ENCODE measurements at places on chromosomes 1 and 21.

GRCh38 chr1:88070956-88071355, 613.1 kb upstream of the PKN2 start:
- no peak for DNase-seq

GRCh38 chr1:227787513-227788270, 27.8 kb upstream of the PRSS38 start:
- no peak for DNase-seq

GRCh38 chr1:116497656-116498055, 73.2 kb downstream of the CD58 start:
- DNase-seq: no peak

- no peak for DNase-seq
Observed at GRCh38 chr21:15976807-15977206, 247.0 kb downstream of the USP25 start.

GRCh38 chr1:22133247-22133930, 9.5 kb downstream of the WNT4 start:
- DNase-seq: no peak

GRCh38 chr1:243236604-243237252, 18.4 kb downstream of the CEP170 start:
- no peak for DNase-seq

- no peak for DNase-seq
Observed at GRCh38 chr1:214349781-214350180, 68.8 kb downstream of the SMYD2 start.

DNA sequence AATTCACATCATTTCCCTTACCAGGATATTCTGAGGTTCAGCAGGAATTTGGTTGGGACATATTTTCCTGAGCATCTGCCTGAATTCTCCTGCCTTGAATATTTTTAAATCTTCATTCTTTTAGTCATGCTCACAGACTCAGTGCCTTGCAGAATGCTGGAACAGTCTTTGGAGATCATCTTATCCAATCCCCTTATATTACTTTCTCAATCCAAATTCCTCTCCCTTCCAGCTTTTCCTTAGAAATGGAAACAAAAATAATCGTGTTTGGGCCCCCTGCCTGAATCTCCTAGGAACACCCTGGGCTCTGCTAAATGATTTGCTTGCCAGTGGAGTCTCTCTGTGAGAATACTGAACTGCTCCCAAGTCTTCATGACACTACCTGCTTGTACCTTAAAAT, 38.4 kb downstream of the LHX8 start:
- DNase-seq: no peak

DNA sequence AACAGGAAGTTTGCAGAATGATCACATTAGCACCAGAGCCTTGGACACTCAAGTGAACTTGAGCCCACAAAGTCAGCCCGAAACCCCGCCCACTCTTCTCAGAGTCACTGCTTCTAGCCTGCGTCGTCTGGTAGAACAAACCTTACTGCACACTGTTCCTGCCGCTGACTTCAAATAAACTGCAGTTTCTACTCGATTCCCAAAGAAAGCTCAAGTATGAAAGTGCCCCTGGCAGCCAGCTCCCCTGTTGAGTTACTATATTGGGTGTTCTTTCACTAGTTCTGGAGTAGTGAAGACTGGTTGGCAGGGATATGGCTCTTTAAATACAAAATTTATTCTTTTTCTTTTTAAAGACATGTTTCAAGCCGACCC, 164.7 kb downstream of the GALNT2 start:
- DNase-seq: no peak

- DNase-seq: no peak
Observed at GRCh38 chr1:218939095-218939494, 234.6 kb upstream of the LYPLAL1 start.

- DNase-seq: no peak
Observed at GRCh38 chr1:31859044-31859443, 43.2 kb upstream of the SPOCD1 start.

DNA sequence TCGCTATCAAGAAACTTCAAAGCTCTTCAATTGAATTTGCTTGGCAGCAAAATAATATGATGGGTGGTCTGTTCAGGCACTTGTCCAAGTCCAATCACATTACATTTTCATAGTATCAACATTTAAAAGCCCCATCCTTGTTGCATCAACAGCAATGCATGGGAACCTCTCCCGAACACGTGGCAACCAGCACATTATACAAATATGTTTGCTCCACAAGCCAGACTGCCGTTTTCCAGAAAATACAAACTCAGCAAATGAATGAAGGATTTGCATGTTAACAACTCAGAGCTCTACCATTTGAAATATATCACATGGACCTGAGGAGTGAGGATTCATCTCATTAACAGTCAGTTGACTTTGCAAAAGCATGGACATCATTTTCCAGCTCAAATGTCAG, 20.0 kb upstream of the LYPLAL1 start:
- DNase-seq: no peak

GRCh38 chr1:159825564-159825963, 1.1 kb upstream of the SLAMF8 start:
- no peak for DNase-seq

GRCh38 chr1:234067581-234068337, 163.3 kb downstream of the SLC35F3 start:
- DNase-seq: no peak

- DNase-seq: no peak
Observed at GRCh38 chr1:231192620-231193163, 30.8 kb downstream of the TRIM67 start.

DNA sequence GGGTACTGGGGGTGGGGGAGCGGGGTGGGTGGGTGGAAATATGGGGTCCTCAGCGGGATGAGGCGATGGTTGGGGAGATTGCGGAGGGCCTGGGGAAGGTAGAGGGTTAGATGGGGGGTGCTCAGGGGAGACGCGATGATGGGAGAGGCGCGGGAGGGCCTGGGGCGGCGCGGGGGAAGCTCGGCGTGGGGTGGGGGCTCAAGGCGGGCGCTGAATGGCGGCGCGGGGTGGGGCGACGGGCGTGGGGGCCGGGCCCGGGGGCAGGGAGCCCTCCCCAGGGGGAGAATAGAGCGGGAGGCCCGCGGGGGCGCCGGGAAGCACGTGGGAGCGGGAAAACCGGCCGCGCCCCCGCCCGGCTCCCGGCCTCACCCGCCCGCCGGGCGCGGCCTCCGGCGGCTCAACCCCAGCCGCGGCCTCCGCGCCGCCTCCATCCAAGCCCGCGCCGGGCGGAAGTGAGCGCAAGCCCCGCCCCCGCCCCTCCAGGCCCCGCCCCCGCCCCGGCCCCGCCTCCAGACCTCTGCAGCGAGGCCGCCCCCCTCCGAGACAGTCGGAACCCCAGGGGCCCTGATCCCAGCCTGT, at the start of gene FAAP20:
Gene FAAP20, minus strand, starts transcription at position 454 of the 579 bp plus-strand sequence. Its CDS starts 23 bp downstream, at position 431.
- DNase-seq: no peak

DNA sequence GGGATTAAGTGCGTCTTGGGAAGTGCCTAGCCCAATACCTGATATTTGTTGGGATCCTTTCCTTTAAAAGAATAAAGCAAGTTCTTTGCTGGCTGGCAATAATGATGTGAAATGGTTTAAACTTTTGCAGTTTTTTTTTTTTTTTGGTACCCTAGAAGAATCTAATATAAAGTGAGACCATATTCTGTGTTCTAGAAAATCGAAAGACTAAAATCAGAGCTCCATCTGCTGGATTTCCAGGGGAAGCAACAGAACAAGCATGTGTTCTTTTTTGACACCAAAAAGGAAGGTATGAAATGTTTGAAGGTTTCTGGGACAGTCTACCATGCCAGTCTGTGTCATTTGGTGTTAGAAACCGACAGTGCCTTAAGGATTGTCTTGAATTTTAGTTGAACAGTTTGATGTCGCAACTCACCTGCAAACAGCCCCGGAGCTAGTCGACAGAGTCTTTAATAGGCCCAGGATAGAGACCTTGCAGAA, 6.4 kb downstream of the UTP11 start:
- DNase-seq: no peak

GRCh38 chr1:95176861-95177260, 57.1 kb upstream of the RWDD3 start:
- no peak for DNase-seq

DNA sequence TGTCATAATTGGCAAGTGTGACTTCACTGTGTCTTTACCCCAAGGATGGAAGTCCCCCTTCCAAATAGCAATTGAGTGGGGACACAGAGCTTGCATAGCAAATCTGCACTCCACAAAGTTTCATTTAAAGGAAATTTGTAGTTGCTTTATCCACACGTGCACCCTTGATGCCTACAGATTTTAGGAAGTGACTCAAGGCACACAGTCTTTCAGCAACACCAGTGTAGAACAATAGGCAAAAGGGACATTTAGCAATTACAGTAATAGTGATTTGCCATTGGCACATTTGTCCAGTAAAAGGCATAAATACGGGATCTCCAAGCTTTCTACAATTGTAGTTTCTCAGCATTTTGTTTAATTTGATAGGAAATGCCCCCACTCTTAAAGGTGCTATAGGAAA, 43.4 kb upstream of the KAZN start:
- DNase-seq: no peak

DNA sequence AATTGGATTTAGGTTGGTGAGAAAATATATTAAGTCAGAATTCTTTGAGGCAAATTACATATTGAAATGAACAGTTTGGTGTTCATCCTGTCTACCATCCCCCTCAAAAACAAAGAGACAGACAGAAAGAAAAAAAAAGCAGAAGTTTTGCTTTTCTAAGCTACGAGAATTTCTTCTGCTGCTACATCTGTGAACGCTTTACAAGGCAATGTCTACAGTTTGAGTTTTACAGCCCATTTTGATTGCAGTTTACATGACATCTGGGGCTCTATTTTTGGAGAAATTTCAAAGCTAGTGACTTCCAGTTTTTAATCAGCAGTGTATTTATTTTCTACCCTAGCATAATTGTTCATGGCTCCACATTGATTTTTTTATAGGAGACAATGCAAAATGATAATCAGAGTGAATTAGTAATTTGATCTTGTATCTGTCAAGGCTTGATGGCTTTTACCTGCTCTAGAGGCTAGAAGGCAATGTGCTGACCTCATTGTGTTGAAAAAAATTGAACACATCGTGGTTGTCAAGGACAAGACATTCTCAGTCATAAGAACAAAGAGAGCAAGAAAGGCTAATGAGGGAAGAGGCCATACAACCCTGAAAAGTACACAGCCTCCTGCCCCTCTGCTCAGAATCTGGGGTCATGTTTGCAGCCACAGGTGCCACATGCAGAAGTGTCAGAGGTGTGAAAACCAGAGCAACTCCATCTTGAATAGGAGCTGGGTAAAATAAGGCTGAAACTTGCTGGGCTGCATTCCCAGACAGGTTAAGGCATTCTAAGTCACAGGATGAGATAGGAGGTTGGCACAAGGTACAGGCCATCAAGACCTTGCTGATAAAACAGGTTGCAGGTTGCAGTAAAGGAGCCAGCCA, 201.0 kb upstream of the CAMK1G start:
- DNase-seq: no peak

DNA sequence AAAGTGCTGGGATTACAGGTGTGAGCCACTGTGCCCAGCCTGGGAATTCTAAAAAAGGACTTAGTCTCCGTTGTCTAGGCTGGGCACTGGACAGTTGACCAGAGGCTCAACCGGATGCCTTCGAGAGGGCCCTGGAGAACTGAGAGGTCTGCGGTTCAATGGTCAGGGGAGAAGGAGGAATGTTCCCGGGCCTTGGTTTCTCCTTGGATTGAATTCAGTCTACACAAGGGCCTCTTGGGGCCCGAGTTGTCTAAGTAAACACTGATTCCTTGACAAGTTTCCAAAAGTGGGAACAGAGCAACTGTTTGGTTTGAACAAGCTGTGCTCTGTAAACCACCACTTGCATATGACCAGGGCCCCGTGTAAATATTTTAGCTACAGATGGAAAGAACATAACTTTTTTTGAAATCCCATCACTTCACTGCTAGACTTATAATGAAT, 29.1 kb upstream of the CAPZB start:
- no peak for DNase-seq

GRCh38 chr1:176976225-176976624, 188.3 kb downstream of the ASTN1 start:
- no peak for DNase-seq

DNA sequence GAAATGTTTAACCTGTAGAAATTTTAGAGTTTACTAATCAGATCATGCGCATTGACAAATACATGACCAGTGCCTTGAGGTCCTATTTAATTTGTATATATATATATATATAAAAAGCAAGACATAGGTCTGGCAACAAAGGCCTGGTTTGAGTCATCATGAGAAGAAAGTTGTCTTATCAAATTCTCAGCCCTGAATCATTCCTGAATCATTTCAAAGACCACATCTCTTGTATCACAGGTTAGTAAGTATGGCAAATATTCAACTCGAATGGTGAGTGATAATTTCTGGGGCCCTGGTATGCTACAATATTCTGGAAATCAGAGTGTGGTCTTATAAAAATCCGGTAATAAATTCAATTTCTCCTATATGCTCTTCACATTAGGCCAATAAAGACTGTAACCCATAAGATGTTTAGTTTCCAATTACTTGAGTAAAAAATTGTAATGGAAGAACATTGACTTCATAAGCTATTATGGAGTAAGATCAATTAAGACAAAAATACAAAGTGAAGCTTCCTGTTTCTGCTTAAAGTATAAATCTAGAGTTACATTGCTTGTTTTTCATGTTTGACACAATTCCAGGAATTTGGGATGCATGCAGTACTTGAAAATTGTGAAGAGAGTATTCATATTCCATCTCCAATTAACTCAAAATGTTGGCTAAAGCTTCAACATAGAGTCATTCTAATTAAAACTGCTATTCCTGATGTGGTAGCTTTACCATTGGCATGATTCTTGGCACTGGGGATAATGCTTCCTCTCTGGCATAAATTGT, 309.4 kb downstream of the BRINP3 start:
- DNase-seq: no peak

GRCh38 chr1:232367293-232367692, 262.6 kb downstream of the SIPA1L2 start:
- no peak for DNase-seq

DNA sequence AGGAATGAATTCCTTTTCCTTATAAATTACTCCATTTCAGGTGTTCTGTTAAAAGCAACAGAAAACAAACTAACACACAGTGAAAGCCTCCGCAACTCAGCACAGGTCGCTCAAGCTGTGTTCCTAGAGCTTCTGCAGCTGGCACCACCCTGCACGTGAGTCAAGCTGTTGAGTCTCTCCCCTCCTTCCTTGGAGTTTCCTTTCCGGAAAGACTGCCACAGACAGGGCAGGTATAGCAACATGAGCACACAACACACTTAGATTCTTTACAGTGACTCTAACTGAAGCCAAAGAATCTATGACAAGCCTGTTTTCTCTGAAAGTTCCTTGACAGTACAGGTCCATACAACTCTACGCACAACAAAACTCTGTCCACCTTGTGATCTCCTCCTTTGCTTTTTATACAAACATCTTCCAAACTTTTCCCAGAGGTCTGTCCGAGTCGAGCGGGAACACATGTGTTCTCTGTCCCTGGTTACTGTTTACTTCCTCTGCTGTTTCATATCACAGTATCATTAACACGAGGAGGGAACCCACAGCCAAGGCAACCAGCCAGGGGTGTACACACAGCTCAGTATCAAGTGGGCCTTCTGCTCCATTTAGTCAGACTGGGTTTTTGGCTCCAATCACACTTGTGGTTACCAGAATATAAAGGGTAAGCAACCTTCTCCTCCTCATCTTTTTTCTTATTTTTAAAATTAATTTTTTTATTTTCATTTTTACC, 38.7 kb upstream of the DESI2 start:
- DNase-seq: no peak

- DNase-seq: no peak
Observed at GRCh38 chr1:223374064-223374610, 10.2 kb upstream of the SUSD4 start.

Data from cortex of kidney (tissue), 1 donor.